ENCODE measurements at places on chromosomes 3 and 15. TPM values are rescaled to one million over a fixed set of nuclear protein-coding genes. Genes with fewer than 3 reads are reported as not detected.

GRCh38 chr15:92705764-92706163 lies 50.2 kb upstream of the FAM174B start:
- H3K4me1 ChIP-seq: no peaks in the 10 kb centered on the region
- no peaks in the 10 kb centered on the region for H3K36me3 ChIP-seq
- DNase-seq: no peak
- peaks cover 2% of the 10 kb centered on the region for H3K27me3 ChIP-seq

DNA sequence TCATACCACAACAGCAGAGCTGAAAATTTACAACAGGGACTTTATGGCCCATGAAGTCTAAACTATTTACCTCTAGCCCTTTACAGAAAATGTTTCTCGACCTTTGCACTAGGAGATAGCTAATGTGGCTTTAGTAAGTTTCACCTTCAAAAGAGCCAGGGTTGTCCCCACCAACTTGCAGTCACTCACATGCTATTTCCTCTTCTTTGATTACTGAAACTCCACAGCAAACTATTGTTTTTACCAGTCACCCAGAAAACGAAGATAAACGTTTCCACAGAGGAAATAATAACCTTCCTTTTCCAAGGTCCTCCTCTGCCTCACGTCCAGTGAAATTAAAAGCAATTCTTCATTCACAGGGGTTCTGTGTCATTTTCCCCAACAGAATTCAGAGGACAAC lies 48.2 kb downstream of the WWTR1 start:
- DNase-seq: no peak
- H3K27ac ChIP-seq: peak overlapping the region; percentile 21
- H3K4me1 ChIP-seq: peaks cover 12% of the 10 kb centered on the region
- H3K4me3 ChIP-seq: no peak overlapping the region
- peaks cover 1% of the 10 kb centered on the region for H3K36me3 ChIP-seq

Gene CRYGS
- polyA plus RNA-seq: 1.8 TPM

Gene LRRC2
- 3.9 TPM for polyA plus RNA-seq

GRCh38 chr3:13069495-13069894 lies 3.7 kb downstream of the IQSEC1 start:
- peaks cover 34% of the 10 kb centered on the region for H3K4me1 ChIP-seq
- no peak overlapping the region for H3K27ac ChIP-seq
- no peak overlapping the region for H3K4me3 ChIP-seq
- no peak for DNase-seq

DNA sequence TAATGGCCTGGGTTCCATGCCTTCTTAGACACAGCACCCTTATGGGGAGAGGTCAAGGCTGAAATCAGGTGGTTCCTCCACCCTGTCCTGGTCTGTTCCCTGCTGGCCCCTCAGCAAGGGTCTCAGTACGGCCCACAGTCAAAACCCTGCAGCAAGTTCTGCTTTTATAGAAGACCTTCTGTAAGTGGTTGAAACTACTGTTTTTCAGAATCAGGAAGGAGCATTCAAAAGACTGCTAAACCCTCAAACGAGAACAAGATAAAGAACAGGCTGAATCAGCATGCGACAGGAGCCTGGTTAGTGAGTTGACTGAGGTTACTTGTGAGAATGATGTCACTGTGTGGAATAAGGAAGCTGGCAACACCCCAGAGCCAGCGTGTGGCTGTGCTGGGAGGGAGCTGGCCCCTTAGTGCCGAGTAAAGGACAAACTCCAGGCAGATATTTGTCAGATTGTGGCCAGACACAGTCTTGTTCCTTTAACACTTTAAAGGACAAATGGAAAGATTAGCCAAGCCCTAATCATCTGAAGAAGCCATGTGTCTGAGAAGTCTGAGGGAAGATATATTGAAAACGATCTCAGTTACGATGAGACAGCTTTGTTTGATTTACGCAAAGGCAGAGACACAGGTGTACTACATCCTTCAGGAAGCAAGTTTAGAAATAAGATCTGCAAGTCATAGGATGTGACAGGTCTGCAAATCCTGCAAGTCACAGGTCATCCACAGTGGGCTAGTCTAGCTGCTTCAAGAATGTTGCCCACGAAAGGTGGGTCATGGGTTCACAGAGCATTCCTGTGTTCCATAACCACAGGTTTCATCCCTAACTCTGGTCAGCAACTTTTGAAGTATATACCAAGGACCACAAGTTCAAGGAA lies 54.0 kb downstream of the B3GNT5 start:
- no peaks in the 10 kb centered on the region for H3K27me3 ChIP-seq
- peak; percentile 86 for DNase-seq
- H3K36me3 ChIP-seq: no peaks in the 10 kb centered on the region
- no peak overlapping the region for H3K4me3 ChIP-seq

GRCh38 chr3:122085673-122086072 lies 30.5 kb downstream of the CD86 start:
- no peak for DNase-seq
- H3K27me3 ChIP-seq: no peaks in the 10 kb centered on the region
- no peak overlapping the region for H3K4me3 ChIP-seq
- H3K4me1 ChIP-seq: peaks cover 4% of the 10 kb centered on the region

Gene ROPN1B
- polyA plus RNA-seq: 0.25 TPM

DNA sequence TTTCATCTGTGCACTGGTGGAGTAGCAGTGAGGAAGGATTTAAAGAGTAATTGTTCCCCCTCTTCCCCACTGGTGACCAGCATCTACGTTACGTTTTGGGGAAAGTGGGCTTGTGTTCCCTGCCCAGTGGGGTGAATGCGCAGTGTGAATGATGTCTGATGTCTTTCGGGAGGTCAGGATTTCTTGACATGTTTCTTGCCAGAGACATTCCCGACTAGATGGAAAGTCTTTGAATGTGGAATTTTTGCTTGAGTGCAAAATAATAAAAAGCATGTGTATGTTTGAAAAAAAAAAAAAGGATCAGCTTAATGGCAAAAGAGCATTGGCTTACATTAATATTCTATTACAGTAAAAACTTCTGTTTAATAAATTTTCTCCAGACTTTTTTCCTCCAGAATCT lies 632.2 kb downstream of the FOXP1 start:
- H3K36me3 ChIP-seq: no peaks in the 10 kb centered on the region
- H3K27me3 ChIP-seq: no peaks in the 10 kb centered on the region
- H3K4me3 ChIP-seq: no peak overlapping the region
- DNase-seq: peak; percentile 92
- H3K27ac ChIP-seq: peak overlapping the region; percentile 77
- no peaks in the 10 kb centered on the region for H3K4me1 ChIP-seq

DNA sequence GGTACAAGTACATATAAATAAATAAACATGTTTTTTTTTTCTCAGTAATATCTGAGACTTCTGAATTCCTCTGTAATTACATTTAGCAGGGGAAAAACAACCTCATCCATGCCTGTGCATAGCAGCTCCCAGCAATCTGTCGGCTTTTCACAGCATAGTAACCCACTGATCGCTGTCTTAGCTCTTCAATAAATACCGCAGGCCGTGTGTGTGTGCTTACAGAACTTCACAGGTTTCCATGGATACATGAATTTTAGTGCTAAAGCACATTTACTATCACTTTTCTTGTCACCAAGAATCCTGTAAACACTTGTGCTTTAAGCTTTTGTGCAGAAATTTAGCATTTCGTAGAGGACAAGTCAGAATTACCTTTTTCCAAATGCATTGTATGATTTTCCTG lies 4.0 kb upstream of the PLAAT1 start:
- no peaks in the 10 kb centered on the region for H3K36me3 ChIP-seq
- H3K4me1 ChIP-seq: peaks cover 5% of the 10 kb centered on the region
- no peak overlapping the region for H3K4me3 ChIP-seq
- DNase-seq: peak; percentile 16
- H3K27me3 ChIP-seq: peaks cover 4% of the 10 kb centered on the region
- H3K27ac ChIP-seq: no peak overlapping the region

DNA sequence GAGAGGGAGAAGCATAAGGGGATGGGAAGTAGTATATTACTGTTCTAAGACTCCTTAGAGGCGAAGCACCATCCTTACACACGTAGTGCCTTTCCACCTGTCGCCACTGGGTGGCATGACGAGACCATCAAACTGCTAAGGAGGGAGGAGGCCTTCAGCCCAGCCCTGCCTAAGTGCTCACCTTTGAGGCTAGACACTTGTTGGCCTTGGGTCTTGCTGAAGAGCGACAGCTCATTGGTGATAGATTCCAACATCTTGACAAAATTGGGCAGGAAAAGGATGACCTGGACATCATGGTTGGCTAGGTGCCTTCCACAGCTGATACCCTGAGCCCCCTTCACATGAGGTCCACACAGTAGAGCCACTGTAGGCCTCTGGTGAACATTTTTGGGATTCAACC lies 19.6 kb downstream of the CLK3 start:
- no peak overlapping the region for H3K4me3 ChIP-seq
- no peaks in the 10 kb centered on the region for H3K27me3 ChIP-seq
- H3K36me3 ChIP-seq: peaks cover 90% of the 10 kb centered on the region
- DNase-seq: peak; percentile 65
- no peak overlapping the region for H3K27ac ChIP-seq
- no peaks in the 10 kb centered on the region for H3K4me1 ChIP-seq

- no peak overlapping the region for H3K27ac ChIP-seq
Measured at GRCh38 chr3:151404316-151404715, 19.8 kb upstream of the P2RY12 start.

Gene CLDN11
- polyA plus RNA-seq: 3.0 TPM

DNA sequence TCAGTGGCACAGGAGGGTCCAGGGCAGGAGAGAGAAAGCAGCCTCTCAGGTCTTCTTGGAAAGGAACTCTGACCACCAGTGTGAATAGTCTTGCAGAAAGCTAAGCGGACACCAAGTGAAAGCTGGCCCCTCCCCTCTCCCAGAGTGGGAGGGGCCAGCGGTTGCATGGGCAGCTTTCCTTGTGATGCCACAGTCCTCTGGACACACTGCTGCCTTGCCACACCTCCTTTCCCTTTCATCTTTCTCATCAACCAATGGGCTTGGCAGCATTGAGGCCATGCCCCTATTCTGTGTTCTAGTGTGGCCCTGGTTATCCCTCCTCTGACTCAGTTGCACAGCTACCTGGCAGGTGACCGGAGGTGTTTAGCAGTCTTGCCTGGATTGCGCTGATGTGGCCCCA lies 49.7 kb upstream of the GOLGA6B start:
- no peaks in the 10 kb centered on the region for H3K27me3 ChIP-seq
- no peak overlapping the region for H3K27ac ChIP-seq
- H3K4me3 ChIP-seq: no peak overlapping the region
- no peak for DNase-seq
- no peaks in the 10 kb centered on the region for H3K4me1 ChIP-seq

Measured in muscle of leg (tissue), 16 donors.